H9 (cell line): ENCODE measurements at places on chromosomes 11 and 22.
A peak's percentile ranks its signal among the peaks of the same experiment; 100 is the strongest.

- DNase-seq, result peak; percentile 26
Measured at GRCh38 chr11:68962527-68963250, 18.1 kb downstream of the MRGPRD start.

DNA sequence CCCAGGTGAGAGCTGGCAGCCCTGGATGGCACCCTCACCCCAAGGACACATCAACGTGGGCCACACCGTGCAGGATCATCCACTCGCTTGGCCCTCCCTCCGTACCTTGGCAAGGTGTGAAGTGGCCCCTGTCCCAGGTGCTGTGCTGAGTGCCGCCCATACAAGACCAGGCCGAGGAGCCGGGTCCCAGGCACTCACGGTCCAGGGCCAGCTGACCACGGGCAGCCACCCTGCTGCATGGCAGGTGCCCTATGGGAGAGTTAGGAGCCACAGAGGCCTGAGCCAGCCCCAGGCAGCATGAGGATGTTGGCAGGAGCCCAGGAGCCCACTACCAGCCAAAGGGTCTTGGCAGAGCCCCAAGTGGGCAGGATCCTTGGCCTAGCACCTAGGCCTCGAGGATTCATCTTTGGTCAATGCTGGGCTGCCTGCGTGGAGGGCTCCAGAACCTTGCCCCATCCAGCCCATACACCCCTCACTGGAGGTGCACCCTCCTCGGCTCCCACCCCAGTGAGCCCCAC lies 19.6 kb downstream of the RTN4R start:
- DNase-seq, result no peak

DNA sequence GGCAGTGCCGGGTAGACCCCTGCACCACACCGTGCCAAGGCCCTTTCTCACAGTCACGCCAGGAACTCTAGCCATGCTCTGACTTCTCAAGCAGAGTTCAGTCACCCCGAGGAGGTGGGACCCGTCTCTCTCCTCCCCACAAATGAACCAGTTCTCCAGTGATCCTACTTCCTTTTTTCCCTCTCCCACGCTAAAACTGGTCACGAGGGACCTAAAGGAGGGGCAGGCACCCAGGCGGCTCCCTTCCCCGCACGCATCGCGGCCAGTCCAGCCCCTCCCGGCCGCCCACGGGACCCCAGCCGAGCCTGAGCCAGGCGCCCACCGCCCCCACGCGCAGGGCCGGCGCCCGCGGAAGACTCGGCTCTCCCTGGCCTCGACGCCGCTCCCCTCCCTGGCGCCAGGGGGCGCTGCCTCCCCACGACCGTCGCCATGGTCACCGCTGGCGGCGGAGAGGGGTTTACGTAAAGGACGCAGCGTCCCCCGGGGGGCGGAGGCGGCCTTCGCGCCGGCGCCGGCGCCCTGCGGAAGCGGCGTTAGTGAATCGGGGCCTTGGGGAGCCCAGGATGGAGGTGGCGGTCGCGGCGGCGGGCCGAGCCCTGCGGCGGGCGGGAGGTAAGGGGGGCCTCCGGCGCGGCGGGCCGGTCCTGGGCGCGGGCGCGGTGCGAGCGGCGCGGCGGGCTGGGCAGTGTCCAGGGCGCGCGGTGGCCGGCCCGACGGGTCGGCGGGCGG lies at the start of gene DAGLA:
TSS of gene DAGLA (plus strand) at position 499 of the 729 bp plus-strand sequence. CDS start 39,765 bp downstream, outside the sequence.
- DNase-seq, result peak; percentile 62

DNA sequence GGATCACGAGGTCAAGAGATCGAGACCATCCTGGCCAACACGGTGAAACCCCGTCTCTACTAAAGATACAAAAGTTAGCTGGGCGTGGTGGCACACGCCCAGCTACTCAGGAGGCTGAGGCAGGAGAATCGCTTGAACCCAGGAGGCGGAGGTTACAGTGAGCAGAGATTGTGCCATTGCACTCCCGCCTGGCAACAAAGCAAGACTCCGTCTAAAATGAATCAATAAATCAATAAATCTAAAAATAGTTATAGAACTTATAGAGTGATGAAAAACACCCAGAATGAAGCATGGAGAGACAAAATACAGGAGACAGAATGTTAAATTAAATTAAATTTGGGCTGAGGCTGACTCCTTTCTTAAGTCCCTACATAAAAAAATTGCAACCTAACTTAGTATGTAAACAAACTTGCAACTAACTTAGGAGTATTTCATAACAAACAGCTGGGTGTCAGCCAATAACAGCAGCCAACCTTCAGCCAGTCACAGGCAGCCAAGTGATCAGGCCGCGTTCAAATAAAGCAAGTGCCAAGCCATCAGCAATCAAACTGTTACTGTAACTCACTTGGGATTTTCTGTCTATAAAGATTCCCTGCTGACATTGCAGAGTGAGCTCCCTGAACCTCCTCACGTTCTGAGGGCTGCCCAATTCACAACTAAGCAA lies 7.3 kb upstream of the TP53AIP1 start:
- DNase-seq, result no peak

- no peak for DNase-seq
Measured at GRCh38 chr11:128515826-128516778, 71.3 kb downstream of the ETS1 start.

DNA sequence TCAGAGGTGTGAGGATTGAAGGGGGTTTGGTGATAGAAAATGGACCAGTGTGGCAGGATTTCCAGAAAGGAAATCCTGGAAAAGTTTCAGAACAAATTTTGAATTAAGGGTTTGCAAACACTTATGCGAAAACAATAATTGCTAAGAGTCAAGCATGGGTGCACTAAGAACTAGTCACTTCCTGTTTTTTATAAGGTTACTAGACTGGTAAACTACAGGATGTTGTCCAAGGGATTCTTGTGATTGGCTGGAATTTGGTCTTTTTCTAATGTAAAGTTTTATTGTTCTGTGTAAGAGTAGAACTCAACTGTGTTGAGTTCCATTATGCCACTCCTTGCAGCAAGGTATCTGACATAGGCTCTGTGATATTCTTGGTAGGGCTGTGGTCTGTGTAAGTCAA lies 54.1 kb downstream of the LIF start:
- no peak for DNase-seq

DNA sequence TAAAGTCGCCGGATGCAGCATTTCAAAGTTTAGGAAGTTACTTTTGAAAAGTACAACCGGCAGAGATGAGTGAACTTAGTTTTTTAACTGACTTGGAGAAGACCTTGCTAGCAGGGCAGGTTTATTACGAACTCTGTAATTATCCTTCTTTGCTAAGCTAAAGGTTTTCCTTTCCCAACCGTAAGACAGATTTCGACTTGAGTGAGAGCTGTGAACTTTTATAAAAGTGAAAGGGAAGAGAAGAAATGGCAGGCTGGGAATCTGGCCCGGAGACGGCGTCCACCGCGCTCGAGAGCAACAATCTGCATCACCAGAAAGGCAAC lies 659 bp upstream of the TEAD1 start:
- no peak for DNase-seq

DNA sequence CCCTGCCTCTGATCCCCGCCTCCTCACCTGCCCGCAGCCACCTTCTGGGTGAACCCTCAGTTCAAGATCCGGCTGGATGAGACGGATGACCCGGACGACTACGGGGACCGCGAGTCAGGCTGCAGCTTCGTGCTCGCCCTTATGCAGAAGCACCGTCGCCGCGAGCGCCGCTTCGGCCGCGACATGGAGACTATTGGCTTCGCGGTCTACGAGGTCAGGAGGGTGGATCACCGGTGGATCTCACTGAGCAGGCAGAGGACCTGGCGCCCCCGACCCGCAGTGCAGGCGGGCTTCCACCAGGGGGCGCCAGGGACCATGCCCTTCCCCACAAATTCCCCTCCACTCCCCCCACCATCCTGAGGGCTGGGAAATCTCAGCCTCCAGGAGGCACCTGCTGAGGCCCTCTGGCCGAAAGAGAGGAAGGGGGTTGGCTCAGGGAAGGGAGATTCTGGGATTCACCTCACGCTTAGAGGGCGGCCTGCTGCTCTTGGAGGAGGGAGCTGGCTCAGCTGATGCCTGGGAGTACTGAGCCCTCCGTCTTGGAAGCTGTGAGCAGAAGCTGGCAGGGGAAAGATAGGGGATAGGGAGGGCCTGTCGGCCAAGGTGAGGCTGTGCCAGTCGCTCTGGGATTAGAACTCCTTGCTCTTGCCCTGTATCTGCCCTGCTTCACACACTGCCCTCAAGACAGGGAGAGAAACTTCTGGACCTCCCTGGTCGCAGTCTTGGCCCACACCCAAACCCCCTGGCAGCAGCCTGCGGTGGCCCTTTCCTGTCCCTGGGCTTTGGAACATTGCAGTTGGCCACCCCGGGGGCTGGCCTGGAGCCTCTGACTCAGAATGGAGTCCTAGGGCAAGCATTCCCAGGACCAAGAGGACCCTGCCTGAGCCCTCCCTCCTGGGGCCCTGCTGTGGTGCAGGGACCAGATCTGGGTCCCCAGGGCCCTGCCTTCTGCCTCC lies 23.2 kb downstream of the CAPN1 start:
- DNase-seq, result peak; percentile 92

- no peak for DNase-seq
Measured at GRCh38 chr11:2086239-2087040, 52.7 kb downstream of the IGF2 start.

GRCh38 chr22:45150139-45150538 lies 13.6 kb upstream of the NUP50 start:
- DNase-seq, result no peak

DNA sequence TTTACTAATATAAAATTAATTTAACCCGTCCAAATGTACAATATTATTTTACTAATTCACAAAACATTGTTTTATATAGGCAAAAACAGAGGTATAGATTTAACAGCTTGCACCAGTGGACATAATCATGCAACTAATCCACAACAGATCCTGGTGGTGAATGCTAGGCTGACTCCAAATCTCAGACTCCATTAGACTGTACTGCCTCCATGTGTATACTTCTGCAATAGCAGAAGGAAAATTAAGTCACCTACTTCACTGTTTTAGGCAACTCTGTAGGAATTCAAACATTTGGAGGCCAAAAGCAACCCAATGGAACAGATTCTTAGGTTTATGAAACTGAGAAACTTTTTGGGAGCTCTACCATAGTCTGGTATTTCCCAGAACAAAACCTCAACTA lies 30.0 kb upstream of the RAB39A start:
- no peak for DNase-seq

DNA sequence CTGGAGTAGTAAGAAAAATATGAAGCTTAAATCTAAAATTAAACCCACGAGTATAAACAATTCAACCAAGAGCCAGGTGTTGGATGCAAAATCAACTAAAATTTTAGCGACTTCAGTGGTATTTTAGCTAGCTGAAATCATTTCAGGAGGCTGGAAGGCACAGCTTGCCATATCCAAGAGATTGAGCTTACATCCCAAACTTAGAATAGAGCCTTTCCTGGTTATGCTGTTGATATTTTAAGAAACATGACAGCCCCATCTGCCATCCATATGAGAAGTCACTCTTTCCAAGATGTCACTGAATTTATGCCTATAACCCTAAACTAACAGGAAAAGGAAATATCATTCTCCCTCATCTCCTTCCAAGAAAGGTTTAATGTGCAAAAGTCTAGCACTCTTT lies 334.0 kb downstream of the KCNA4 start:
- DNase-seq, result no peak

GRCh38 chr11:117020869-117021564 lies 77.2 kb downstream of the SIK3 start:
- no peak for DNase-seq

- no peak for DNase-seq
Measured at GRCh38 chr11:72959998-72960731, 146.0 kb downstream of the ATG16L2 start.

- DNase-seq, result peak; percentile 29
Measured at GRCh38 chr22:48187356-48187755, 1424.9 kb downstream of the TBC1D22A start.

GRCh38 chr11:32497951-32498350 lies 62.6 kb upstream of the WT1 start:
- no peak for DNase-seq

GRCh38 chr11:13480198-13480597 lies 15.6 kb downstream of the PTH start:
- no peak for DNase-seq

DNA sequence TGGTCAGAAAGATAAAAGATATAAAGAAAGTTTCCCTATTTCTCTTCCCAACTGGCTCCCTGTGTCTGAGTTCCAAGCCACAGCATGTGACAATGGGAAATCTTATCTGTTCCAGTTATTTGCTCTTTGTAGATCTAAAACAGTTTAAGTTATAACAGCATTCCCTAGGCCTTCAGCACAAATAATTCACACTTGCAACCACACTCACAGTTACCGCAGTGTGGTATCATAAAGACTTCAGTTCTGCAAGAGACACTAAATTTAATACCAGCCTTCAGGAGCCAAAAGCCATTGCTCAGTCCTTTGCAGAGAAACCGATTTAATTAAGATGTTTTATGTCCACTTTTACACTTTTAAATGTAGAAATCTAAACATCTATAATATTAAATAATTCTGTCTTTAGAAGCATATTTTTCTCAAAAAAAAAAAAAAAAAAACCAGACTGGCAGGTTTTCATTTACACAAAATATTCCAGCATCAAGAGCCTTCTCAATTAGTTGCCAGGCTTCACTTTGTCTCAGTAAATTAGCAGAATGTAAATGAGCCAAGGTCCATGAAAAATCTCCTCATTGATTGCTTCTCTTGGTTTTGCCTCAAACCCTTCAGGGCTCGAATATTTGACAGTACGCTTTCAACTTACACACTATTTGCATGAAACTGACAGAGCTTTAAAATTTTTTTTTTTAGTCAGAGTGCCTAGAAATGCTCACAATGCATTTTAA lies 300.0 kb upstream of the DDI1 start:
- no peak for DNase-seq

GRCh38 chr11:35330931-35331330 lies 88.4 kb downstream of the SLC1A2 start:
- no peak for DNase-seq

- DNase-seq, result no peak
Measured at GRCh38 chr11:115502636-115503082, 1.6 kb downstream of the CADM1 start.

DNA sequence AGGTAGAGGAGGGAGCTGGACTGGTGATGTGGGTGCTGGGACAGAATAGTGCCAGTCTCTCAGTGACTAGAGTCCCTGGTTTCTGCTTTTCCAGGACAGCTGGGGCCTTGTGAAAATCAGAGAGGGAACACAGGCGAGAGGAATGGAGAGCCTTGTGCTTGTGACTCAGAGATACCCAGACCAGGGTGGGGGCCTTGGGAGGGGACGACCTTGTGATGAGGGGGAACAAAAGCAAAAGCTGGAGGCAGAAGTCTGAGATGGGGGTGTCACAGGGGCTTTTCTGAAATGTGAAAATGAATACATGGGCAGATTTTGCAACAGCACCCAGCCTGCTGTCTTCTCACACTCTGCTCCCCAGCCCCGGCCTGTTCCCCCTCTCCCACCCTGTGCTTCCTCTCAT lies 3.4 kb upstream of the NR1H3 start:
- DNase-seq, result no peak

GRCh38 chr11:103648670-103649400 lies 387.6 kb upstream of the DDI1 start:
- no peak for DNase-seq
